Activated naive CD8-positive, alpha-beta T cell treated with anti-CD3 and anti-CD28 coated beads, Interleukin-2, amount 50 U/mL, for 16 hours (primary cell): ENCODE measurements at places on chromosomes 12 and 14.

DNA sequence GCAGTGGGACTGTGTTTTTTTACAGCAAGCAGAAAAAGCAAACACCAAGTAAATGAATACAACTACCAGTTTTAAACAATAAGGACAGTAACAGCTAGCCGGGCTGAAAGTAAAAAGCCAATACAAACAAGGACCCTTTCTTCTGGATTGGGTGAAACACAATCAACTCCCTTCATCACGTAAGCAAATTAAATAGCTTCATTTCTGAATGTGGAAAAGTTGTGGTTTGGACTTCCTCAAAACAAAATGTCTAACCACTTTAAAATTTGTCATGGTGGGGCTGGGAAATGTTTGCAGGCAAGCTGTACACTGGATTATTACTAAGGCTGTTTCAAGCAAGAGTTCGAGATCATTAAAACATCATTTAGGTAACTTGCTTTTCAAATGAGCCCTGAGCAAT, 47.4 kb downstream of the TCHP start:
- no peak for DNase-seq

DNA sequence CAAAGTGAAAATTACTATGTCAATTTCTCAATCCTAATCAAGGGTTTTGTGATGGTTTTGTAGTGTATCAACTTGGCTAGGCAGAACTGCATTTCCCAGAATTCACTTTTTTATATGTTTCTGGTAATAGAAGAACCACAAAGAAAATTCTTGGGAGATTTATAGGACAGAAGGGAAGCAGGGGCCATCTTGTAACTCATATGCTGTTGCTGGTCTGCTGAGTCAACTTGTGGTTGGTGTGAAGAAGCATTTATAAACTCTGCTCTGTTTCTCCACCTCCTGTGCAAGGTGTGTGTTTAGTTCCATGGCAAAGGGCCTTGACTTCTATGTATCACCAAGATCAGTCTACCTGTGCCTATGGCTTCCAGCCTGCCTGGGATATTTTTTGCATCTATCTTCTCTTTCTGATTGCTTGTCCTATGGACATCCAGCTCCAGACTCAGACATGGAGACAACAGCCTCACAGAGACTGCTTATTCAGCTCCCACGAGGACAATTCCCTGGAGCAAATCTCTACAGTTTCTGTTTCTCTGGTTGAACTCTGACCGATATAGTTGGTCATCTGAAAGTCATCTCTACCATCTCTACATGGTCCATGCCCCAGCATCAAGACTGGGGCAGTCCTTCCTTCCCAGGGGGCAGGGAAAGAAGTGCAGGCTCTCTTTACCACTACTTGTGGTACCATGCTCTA, 364.3 kb upstream of the DDHD1 start:
- DNase-seq = no peak

- no peak for DNase-seq
These were observed 571.4 kb upstream of the ATP2B1 start for GRCh38 chr12:90280033-90280432.

DNA sequence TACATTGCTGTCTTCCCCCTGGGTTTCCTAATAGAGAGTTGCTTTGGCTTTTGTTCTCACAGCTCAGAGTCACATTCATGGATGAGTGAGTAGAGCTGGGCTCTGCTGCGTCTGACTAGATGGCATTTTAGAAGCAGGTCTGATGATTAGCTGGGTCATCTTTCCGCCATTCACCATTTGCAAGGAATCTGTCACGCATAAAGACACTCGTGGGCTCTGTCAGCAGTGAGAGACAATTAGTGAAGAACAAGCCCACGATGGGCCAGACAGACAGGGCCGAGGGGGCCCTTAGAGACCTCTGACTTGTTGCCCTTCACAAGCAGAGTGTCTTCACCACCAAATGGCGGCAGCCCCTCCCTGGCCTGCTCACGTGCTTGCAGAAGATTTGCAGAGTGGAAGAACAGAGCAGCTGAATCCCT, 175.0 kb downstream of the CRADD start:
- no peak for DNase-seq

DNA sequence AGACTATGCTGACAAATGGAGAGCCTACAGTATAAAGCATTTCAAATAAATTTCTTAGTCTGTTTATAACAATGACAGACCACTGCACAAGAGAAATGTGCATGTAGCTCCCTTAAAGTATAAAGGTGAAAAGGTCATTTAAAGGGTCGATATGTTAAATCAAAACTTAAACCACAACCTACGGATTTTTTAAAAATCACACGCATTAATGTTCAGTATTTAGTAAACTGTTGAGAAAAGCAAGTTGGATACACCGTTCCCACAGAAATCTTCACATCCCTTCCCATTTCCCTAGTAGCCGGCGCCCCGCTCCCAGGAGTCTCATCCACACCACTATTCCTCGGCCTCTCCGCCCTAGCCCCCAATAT, 614 bp downstream of the FKBP3 start:
- no peak for DNase-seq

DNA sequence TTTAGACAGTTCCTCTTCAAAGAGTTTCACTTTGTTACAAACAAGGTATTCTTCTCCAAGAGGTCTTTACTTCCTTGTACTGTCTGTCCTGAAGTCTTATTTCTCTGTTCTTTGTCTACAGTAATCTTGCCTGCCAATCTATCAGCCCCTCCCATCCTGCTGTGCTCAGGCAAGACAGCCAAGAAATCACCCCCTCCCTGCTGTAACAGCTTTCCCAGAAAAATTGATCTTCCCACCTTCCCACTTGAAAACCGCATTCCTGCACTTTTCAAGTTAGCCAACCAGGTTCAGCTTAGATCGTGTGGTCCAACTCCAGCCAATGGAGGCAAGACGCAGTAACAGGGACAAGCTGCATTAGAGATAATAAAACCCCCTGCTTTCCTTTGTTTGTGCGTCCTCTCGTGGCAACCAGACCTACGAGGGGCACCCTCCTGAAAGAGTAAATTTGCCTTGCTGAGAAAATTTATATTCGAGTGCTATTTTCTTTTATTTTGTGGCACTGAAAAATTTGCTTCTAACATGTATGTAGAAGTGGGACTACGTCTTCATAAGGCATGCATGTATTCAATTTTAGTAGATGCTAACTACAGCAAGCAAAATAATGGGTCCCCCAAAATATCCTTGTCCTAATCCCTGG, 46.5 kb upstream of the ESR2 start:
- no peak for DNase-seq

- DNase-seq = no peak
These were observed 70.6 kb upstream of the DYNC1H1 start for GRCh38 chr14:101893759-101894158.

DNA sequence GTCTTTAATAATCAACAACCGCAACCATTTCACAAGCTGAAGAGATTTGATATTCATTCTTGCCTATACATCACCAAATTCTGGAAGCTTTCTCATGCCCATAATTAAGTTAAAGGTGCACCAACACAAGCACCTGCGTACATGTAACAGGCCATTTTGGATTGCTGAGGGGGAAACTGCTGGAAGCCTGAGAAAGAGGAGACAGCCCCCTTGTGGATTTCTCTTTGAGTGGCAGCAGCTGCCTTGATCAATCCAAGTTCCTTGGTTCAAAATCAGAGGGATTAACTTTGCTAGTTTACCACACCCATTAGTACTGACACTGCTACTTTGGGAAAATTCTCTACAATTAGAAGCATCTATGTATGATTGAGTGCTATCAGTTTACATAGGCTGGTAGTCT, 321.1 kb downstream of the NOVA1 start:
- DNase-seq = no peak

DNA sequence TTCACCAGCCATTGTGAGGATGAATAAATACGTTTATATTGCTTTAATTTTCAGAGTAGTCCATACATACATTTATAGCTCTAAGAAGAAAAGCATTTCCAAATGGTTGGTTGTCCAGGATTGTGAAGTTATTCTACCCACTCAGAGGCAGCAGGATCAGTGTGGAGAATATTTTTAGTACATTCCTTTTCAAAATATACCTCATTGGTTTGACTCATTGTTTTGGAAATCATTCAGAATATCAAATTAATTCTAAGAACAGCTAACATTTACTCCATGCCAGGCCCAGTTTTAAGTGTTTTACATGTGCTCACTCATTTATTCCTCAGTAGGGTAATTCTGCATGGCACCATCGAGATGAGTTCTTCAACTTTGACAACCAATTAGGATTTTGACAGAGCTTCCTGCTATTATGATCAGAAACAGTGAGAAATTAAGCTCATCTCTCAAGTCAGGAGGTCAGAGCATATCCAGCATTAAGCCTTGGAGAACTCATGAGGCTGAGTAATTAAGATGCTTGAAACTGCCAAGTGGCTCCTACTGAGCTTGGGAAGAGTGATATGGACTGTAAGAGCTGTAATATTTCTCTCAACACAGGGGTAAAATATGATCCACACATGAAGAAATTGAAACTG, 153.3 kb upstream of the CLEC14A start:
- DNase-seq = no peak

DNA sequence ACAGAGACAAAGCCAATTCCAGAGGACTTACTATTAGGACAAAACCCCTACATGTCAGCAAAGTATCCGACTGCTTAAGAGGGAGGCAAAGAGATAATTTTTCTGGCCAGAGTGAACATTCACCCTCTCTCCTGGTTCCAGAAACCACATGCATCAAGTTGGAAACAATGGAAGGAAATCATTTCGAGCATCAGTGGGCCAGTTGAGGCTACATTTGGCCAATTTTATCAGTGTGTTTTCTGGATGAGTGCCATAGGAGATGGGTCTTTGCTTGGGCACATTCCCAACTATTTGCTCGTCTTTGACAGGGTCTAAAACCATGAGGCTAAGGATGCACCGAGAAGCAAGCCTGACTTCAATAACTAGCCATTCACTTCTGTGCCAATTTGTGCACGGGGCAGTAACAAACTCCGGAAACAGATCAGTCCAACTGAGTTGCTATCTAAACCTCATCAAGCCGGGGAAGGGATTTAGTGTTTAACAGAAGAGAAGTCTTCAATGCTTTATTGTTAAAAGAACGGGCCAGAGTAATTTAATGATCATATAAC, 17.4 kb downstream of the EGLN3 start:
- DNase-seq = no peak

DNA sequence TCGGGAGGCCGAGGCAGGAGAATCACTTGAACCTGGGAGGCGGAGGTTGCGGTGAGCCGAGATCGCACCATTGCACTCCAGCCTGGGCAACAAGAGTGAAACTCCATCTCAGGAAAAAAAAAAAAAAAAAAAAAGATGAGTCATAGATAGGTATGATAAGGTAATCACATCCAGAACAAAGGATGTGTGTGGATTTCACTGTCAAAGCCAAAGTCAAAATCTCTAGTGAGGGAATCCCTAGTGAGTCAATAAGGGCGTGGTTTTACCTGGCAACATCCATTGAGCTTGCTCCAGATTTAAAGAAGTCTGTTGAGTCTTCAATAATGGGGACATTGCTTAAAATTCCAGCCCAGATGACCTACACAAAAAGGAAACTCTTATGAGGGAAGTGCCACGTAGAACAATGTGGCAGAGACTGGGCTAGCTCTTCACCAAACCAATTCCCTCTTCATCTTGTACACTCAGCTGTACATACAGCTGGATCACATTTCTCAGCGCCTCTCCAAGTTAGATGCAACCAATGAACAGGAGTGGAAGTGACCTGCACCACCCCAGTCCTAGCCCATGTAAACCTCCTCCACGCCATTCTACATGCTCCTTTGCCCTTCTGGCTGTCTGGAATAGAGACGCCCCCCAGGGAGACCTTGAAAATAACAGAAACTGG, 23.4 kb downstream of the ALDH1L2 start:
- DNase-seq = no peak

DNA sequence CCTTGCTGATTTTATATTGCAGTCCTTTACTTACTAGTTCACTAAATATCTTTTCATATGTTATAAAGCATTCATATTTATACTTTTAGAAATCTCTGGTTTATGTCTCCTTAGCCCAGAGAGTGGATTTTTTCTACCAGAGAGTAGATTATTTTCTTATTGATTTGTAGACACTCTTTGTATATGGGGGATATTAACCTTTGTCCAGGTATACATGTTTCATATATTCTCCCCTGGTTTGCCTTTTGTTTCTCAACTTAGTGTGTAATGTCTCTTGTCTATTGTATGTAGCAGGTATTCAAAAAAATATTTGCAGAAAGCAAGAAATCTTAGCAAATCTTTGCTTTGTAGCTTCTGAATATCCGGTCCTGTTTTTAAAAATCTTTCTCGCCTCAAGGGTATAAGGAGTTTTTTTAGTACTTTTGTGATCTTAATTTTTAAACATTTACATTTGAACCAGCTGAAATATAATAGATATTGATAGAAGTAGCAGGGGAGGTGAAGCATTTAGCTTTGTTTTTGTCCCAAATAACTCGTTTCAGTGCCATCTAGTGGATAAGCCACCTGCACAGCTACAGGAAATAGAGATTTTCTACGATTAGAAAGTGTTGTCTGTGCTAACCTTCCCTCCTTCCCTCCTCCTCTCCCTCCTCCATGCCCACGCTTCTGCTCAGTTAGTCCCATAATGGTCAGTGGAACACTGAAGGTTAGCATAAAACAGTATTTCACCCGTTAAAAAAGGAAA, 97.0 kb downstream of the PHETA1 start:
- no peak for DNase-seq

DNA sequence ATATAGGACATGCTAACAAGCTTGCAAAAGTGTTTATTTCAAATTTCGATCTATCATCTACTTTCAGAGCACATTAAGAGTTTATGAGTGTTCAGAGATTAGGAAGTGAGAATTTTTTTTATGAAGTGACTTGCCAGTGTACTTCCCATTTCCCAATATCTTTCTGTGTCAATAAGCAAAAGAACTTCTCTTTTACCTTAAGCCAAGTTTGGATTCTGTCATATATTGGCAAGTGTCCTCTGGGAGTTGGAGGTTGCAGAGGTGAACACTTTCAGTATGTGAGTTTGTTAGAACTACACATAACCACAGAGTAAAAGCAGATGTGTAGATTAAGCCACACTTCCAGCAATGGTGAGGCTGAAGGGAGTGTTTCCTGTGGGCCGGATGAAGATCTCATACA, 16.6 kb upstream of the KLRF1 start:
- no peak for DNase-seq

DNA sequence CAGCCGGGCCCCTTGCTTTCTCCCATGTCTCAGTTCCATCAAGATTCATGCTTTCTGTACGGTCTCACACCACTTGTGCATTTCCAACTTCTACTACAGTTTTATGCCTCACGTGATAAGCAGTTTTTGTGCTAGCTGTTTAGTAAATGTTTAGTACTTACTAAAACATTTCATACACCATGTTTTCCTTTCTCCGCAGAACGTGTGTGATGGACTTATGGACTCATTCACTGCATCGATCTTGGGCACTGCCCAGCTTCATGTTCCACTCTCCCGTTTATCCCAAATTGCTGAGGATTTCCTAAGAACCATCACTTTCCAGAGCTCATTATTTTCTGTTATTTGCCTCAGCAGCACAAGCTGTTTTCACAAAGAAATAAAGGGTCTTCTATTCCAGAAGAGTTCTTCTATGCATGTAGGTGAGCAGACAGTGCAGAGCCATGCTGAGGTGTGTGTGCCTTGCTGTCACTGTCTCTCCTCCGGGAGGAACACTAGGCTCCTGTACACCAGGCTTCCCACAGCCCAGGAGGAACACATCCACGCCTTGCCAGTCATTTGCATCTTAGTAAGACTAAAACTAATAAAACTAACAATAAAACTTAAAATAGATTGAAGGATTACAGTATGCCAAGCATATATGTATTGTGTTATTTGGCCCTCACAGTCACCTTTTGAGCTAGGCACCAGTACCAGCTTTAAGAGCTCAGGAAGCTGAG, 90.3 kb upstream of the EEA1 start:
- DNase-seq = no peak

GRCh38 chr14:104567141-104567956, 12.2 kb upstream of the C14orf180 start:
- DNase-seq = no peak
